ENCODE measurements at places on chromosomes 6 and 20.

DNA sequence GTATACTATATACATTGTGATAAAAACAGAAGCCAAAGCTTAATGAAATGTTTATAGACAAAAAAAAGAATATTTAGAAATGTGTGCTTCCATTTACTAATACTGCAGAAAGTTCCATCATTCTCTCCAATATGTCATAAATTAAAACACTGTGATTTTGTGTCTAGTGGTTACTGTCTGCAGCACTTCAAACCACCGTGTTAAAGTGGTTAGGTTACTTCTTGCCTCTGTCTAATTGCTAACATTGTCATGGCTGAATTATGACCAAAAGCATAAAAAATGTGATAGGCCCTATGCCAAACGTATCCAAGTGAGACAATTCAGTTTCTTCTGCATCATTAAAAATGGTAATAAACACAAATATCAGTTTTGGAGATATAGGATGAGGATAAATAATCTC, 52.7 kb upstream of the CST5 start:
- no peak for DNase-seq

GRCh38 chr20:19304389-19304788, 91.9 kb downstream of the SLC24A3 start:
- DNase-seq, result no peak

DNA sequence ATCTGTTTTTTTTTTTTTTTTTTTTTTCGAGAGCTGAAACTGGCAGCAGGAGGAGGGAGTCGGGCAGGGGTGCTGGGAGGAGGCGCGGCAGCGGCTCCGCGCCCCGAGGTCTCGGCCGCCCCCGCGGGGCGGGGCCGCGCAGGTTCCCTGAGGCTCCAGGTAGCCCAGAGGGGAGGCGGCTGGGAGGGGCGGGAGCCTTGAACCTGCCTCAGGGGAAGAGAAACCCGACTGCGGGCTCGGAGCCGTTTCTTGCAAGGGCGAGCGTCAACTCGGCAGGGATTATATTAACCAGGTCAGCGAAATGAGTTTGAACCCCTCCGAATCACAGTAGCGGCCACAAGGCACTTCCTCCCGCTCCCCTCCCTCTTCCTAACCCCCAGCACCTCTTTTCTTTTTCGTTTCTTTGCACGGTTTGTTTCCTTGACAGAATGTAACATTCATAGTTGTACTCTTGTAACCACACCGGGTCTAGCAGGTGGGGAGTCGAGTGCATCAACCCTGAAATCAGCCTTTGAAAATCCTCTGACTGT, 2.0 kb downstream of the MYB start:
- DNase-seq, result no peak

GRCh38 chr20:33296206-33296605, 13.2 kb downstream of the BPIFB1 start:
- DNase-seq, result no peak

- no peak for DNase-seq
These were observed 20.5 kb downstream of the CLVS2 start for GRCh38 chr6:123016431-123017103.

- DNase-seq, result no peak
These were observed 55.2 kb downstream of the PTPN1 start for GRCh38 chr20:50565383-50565782.

- no peak for DNase-seq
These were observed 64.9 kb upstream of the GNRH2 start for GRCh38 chr20:2978519-2978918.

- DNase-seq, result no peak
These were observed 11.7 kb downstream of the UBE2V1 start for GRCh38 chr20:50101281-50101680.

DNA sequence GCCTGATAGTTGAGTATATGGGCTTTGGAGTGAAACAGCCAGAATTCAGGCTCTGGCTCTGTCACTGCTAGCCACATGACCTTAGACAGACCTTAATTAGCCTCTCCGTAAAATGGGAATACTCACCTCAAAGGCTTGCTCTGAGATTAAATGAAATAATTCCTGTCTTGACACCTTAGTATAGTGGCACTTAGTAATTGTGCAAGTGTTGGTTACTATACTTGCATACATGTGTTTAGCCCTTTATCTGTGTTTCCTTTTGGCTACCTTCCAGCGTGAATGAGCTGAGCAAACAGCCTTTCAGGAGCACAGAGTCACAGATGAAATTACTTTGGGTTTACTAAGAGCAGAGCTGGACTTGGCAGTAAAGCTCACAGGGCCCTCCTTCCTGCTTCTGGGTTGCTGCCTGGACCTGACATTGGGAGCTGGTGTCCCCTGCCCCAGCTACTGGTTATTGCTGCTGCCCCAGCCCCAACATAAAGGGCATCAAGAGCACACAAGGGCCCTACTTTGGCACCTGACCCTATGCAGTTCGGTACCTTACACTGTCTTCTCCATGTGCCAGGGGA, 32.8 kb downstream of the CD164 start:
- no peak for DNase-seq

DNA sequence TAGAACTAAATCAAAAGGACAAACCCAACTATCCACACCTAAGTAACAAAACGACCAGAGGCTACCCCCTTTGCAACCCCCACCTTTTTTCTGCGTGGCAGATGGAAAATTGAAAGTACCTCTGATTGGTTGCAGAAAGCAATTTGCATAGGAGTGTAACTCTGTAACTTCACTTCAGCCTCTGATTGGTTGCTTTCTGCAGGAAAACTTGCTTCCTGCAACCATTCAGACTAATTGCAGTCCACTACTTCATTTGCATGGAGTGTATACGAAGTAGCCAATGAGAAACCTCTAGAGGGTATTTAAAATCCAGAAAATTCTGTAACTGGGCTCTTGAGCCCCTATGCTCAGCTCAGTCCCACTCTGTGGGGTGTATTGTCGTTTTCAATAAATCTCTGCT, 129.1 kb upstream of the OLIG3 start:
- DNase-seq, result no peak

GRCh38 chr20:10536531-10536930, 101.4 kb downstream of the SLX4IP start:
- DNase-seq, result no peak

GRCh38 chr6:170075659-170076223, 215.1 kb downstream of the DLL1 start:
- no peak for DNase-seq

DNA sequence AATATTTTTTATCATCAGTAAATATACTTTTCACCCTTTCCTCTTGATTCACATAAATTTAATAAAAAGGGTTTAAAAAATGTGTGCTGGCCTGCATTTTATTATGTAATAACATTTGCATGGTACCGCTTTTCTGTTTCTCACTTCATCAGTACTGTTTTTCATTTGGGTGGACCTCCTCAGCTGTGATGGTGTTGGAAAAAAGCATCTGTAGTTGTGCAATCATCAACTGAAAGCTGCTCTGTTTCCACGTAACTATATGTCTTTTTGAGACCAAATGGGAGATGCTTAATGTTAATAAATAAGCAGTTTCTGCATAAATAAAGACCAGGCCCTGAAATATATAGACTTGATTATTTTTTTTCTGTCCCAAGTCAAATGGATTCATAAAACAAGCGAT, 31.6 kb upstream of the CENPW start:
- DNase-seq, result no peak

DNA sequence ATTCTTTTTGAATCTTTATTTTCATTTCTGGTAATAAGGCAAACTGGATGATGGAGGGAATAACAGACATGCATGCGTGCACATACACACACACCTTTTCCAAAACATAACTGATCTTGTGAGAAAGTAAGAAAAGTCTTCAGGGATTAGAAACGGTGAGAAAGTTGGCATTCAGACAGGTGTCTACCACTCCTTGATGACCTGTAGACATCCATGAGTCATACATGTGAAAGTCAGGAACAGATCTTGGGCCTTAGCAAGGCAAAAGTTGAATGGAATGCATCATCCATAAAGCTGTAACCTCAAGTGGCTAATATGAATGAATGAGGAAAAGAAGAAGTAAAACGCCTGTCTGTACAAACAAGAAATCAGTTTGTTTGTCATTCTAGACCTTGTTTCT, 97.3 kb downstream of the GRIK2 start:
- DNase-seq, result no peak

DNA sequence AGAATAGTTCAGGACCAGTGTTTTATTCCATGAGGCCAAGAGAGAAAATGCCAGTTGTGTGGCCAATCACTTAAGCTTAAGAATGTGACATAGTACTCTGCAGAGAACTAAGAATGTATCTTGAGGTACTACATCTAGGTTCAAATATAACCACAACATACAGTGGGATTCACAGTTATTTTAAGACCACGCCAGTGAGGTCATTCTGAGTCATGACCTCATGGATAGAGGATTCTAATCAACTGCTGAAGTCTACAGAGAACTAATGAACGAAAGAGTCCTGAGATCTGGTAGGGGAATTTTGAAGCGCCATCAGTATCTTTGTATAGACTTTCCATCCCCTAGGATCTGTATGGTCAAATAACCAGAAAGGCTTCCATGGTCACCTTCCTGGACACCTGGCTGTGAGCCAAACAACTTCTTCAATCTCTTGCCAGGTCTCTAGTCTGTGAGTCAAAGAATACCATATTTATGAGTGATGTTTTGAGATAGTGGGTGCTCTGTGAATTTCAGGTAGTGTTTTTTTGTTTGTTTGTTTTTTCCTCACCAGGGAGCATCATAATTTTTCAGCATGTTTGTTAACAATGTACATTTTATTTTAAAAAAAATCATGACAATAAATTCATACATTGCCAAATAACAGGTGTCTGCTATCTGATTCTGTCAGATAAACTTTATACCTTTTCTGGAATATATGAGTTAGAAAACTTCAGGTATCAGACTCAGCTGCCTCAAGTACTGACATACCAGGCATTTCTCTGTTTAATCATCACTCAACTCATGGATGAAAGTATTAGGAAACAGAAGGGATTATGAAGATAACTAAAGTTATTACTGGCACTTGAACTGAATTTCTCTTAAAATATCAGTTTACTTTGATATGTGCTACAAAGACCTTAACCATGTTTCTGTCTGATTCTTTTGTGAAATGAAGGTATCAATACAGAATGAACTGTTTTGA, 217.9 kb downstream of the PLCB4 start:
- no peak for DNase-seq

DNA sequence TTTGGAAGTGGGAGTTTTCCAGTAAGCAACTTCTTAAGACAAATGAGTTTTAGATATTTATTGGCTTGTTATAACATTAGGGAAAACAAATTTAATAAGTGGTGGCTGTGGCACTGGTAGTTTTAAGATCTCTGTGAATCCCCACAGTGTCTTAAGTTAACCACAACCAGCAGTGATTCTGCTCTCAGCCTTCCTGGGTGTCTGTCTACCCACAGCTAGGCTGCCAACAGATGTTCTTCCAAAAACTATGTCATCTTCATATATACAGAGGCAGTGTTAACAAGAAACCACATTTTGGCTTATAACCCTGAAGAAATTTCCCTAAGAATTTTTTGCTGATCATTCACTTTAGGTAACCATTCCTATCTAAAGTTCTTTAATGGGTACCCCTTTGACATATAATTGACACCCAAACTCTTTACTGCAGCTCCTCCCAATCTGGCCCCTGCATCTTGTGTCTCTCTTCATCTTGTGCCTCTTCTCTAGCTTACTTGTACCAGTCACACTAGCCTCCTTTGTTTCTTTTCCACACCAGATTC, 52.7 kb downstream of the TOP1 start:
- no peak for DNase-seq

- no peak for DNase-seq
These were observed 24.4 kb downstream of the ANGPT4 start for GRCh38 chr20:891706-892080.

GRCh38 chr6:37072526-37072925, 67.1 kb downstream of the FGD2 start:
- DNase-seq, result no peak

DNA sequence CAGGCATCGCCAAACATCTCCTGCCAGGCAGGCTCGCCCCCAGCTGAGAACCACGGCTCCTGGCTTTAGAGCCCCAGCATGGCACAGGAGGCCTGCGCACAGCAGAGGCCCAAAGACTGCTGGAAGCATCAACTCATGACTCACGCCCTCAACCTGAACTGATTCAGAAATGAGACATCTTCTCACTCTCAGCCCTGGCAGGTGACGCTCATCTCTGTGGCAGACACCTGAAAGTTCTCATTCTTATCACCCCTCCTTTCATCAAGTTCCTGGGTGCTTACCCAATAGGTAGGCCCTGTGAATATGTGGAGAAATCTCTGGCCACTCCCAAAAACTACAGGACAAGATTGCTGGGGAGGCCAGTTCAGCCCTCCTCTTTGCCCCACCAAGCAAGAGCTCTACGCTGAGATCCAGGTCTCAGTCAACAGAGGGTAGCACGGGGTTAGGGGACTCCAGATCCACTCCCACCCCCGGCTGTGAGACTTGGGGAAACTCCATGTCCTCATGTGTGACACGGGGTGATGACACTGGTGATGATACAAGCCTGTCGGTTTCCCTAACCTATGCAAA, 11.3 kb downstream of the NFATC2 start:
- no peak for DNase-seq

GRCh38 chr6:141000917-141001316, 1131.8 kb upstream of the GJE1 start:
- DNase-seq, result no peak

DNA sequence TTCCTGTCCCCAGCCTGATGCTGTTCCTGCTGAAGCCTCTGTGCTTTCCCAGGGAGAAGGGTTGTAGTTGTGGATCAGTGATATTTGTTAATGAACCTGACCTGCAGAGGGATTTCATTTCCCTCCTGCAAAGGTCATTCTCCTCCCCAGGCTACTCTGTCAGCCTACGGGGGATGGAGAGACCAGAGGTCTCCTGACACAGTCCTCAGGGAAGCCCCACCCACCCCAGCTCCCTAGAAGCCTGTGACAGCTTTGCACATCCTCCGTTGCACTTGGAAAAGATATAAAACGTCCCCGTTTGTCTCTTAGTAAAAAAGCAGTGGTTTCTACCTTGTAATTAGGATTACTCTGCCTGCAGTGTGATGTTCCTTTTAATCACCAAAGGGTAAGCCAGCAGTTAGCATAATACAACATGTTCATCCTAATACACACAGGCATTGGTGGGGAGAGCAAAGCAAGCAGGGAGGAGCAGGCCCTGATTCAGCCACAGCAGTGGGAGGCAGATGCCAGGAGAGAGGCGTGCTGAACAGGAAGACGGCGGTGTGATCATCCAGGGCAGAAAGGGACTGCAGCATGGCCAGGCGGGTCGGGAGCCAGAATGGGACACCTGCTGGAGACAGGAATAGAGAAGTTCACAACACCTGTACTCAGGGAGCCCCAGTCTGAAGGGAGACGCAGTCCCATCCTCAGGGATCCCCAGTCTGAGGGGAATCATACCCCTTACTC, 293.5 kb downstream of the LRFN2 start:
- no peak for DNase-seq

- no peak for DNase-seq
These were observed 84.7 kb downstream of the TASP1 start for GRCh38 chr20:13554076-13554475.
